ENCODE measurements at places on chromosomes 2 and 18.

GRCh38 chr2:135163306-135163705 is 111.2 kb downstream of the RAB3GAP1 start:
- DNase-seq = no peak

DNA sequence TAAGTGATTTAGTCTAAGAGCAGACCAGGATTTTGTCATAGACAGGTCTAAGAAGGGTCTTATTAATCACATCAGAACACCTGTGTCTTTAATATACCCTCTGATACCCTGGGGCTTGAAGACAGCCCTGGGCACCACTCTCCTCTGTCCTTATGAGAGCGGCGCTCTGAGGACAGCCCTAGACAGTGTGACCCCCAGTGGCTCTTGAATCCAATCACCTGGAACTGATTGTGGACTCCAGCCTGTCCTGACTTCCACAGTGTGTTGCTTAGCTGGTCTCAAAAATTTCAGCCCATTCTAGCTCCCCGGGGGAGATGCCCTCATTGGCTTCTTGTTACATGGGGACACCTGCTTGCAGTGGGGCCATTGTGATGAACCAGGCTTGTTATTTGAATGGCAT is 195.8 kb upstream of the SMAD2 start:
- DNase-seq = no peak

DNA sequence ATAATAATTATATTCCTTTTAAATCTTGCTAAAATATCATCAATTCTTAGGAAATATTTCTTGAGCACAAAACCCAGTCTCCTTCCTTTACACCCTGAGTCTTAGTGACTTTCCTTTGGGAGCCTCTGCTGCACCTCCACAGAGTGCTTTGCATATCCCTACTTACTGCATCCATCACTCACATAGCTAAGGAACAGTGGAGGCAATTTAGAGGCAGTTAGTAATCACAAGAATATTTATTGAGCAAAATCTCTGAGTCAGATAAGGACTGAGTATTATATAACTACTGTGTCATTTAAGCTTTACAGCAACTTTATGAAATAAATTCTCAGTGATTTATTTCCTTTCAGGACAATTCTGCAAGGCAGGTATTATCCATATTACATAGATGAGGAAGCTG is 327.7 kb downstream of the TMX3 start:
- DNase-seq = no peak

DNA sequence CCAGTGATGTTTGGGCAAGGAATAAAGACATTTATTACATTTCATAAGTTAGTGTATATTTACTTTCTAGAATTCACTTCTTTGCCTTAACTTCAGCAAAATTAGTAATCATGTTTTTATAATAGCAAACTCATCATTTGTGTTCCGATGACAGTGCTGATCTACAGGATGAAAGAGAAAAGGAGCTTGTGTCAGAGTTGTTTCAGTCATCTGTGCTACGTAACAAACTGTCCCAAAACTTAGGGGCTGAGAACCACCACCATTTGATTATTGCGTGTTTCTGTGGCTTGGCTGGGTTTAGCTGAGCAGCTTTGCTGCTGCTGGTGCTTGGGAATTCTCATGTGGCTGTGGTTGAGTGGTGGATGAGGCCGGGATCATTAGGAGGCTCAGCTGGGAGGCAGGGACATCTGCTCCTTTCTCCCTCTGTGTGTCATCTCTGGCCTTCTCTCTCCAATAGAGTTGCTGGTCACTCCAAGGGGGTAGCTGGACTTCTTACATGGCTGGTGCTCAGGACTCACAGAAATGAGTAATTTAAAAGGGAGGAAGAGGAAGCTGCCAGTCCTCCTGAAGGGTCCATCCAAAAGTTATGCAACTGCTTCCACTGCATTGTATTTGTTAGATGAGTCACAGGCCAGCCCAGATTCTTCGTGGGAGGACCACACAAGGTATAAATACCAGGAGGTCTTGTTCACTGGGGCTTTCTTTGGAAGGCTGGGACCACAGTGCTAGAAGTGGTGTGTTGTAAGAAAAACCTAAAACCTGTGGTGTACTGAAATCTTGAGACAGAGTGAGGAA is 43.4 kb upstream of the HAAO start:
- no peak for DNase-seq

GRCh38 chr18:64260810-64261209 is 111.9 kb upstream of the LINC00305 start:
- no peak for DNase-seq

DNA sequence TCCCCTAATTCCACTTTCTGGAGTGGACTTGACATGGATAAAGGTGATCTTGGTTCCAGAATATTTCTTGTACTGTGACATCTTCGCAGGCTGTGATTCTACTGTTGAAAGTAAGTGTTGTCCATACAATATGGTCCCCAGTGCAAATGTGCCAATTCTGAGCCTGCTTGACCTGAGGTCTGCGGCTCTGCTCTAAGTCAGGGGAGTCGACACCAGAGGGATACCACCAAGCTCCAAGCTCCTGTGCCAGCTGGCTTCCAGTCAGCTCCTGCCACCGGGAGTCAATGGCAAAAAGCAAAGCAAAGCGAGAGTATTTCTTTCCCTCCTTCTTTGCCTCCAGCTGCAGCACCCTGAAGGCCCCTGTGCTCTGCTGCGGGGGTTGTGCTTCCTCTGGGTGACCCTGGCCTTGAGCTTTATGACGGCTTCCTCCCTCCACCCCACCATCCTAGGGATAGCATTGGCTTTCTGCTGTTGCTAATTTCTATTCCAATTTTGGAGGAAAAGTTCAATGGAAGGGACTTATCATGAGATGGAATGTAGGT is 50.4 kb downstream of the SLC35F5 start:
- DNase-seq = no peak

GRCh38 chr2:239912938-239913635 is 112.1 kb downstream of the NDUFA10 start:
- DNase-seq = no peak

DNA sequence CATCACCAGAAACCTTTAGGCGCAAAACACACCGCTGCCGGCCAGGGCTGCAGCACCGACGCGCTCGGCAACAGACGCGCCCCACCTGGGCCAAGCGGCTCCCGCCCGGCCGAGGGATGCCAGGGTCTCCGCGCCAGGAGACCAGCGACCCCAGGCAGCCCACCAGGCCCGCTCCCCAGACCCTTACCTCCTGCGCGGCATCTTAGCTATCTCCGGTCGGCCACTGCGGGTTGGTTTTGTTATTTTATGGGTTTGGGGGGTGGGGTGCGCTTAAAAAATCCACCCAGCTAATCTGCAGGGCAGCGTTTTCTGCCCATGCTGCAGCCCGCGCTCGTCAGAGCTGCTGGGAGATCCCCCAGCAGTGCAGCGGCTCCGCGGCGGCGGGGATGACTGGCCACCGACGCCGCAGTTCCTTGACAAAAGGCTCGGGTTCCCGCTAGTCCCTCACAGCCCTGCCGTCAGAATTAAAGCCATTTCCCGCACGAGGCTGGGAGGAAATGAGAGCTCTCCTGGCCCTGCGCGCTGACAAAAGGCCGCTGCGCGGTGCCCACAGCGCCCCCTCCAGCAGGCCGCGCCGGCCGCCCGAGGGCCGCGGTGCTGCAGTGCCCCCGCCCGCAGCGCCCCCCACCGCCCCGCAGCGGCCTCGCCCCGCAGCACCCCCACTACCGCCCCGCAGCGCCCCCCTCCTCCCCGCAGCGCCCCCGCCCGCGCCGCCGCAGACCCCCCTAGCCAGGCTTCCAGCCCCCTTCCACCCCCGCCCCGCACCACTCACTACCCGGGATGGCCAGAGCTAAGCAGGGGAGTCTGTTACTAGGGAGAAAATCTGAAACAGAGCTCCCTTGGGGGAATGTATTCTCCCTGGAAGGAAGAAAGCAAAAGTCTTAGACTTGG is at the start of gene ADD2:
TSS of gene ADD2 (minus strand) at position 502 of the 891 bp plus-strand sequence. CDS start 61,792 bp downstream, outside the sequence.
- peak; percentile 75 for DNase-seq

DNA sequence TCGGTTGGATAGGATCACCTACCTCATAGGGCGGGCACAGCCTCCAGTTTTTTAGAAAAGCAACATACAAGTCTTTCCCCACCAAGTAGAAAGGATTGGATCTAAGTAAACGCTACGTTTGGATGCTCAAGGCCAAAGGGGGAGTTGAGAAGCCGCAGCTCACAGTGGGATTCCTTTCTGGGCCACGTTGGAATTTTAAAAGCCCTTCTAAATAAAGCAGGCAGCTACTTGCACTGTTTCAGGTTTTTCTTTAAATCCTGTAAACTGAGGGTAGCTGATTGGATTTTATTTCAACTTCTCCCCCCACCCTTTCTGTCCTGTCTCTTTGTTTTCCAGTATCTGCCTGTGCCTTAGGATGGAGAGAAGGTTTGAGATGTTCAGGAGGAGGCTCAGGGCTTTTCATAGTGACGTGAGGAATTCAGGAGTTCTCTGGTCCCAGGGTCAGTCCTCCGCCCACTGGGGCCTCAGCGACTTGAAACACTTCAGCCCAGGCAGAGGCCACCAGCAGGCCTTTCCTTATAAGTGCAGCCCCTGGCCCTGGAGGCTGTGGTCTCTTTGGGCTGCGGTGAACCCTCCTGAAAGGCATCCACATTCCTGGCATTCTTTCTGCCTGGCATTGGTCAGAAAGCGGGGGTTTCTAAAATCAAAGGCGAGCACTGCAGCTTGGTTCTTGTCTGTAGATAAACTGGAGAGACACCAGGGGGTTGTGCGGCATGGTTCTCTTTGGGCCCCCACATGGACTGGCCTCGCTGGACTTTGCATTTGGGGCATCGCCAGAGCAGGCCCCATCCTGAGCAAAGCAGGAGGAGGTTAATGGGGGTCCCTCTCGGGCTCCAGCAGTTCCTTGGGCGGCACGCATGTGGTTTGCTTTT is 44.5 kb downstream of the SH3BP4 start:
- no peak for DNase-seq

- no peak for DNase-seq
Measured at GRCh38 chr2:174389542-174389941, 6.0 kb upstream of the SCRN3 start.

DNA sequence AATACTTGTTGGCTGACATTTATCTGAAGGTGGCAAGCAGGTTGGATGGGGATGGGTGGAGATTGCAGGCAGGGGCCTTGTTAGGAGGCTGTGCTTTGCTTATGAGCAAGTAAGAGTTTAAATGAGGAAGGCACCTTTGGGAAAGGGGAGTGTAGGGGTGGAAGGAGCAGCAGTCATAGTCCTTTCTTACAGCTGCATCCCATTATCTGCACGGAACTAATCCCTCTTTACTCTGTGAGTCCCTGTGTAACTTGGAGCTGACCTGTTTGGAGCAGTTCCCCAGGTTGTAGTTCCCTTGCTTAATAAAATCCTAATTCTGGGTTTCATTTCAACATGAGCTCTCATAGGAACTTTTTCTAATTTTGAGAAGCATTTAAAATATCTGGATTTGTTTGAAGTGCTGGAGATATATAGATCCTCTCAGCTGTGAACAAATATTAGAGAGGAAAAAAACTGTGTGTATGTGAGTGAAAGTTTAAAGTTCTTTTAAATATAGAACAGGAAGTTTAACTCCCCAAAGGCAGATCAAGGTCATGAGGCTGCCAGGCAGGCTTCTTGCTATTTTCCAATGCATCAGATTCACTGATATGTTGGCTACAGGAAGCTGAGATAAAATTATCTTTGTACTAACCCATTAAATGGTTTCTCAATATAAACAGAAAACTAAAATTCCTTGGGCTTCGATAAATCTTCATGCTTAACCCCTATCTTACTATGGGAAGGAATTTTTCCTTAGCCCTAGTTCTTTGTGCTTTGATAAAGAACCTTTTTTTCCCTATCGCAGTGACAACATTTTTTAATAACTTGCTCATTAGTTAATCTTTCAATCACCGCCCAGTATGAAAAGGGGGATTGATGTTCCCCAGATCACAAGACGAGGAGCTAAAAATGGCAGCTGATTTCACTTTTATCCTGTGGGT is 104.6 kb upstream of the EML6 start:
- DNase-seq = no peak

GRCh38 chr2:15042801-15043217 is 410.3 kb downstream of the LRATD1 start:
- no peak for DNase-seq

- DNase-seq = no peak
Measured at GRCh38 chr2:69109255-69109654, 96.3 kb downstream of the ANTXR1 start.

DNA sequence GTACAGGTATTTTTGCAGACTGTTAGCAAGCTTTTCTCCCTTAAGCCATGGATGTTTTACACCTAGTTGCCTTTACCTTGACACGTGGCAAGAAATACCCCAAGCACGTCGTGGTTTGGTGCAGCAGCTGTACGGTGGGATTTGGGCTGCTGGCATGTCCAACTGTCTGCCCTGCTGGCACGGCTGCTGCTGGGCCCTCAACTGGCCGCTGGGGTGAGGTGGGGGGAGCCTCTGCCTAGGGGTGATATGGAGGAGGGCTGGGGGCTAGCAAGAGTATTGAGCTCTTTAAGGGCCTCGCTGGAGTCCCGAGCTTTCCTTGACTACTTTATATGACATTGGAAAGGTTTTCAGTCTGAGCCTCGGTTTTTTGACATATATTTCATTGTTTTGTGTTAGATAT is 41.6 kb downstream of the LPIN1 start:
- DNase-seq = no peak

GRCh38 chr2:215878476-215879063 is 134.8 kb downstream of the MREG start:
- DNase-seq = no peak

DNA sequence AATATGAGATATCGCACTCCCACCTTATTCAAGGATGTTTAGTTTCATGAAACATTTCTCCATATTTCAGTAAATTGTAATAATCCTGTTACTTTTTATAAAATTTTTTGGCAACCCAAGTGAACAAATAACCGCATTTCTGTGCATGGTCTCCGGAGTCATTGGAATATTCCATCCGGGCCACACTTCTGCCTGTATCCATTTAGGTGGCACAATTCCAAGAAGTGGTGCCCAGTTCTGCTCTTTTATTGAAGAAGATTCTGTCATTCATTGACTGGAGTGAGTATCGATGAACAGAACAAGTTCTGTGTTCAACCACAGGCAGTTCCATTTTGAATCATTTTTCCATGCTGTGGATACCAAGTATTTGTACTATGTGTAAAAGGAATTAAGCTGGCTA is 26.6 kb upstream of the ICOS start:
- no peak for DNase-seq

GRCh38 chr18:25298853-25299274 is 53.1 kb downstream of the ZNF521 start:
- no peak for DNase-seq

- DNase-seq = no peak
Measured at GRCh38 chr18:69870736-69871135, 76.9 kb downstream of the CD226 start.

- no peak for DNase-seq
Measured at GRCh38 chr2:26559044-26559405, 81.1 kb upstream of the OTOF start.

GRCh38 chr18:76374330-76375281 is 120.4 kb downstream of the ZNF516 start:
- no peak for DNase-seq

DNA sequence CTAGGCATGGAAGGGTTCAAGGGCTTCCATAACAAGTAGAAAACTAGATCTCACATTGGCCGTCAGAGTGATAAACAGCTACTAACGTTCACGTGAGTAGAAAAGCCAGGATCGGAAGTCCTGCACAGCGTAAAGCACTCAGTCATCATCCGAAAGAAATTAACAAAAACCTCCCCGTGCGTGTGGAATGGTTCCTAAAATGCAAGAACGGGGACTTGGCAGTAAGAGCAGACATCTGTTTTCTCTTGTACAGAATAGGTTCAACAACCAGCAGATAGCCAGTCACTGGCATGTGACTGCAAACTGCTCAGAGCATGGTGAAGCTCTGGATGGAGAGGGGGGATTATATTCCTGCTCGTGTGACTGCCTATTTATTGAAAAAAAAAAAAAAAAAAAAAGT is 106.9 kb upstream of the ITGB6 start:
- DNase-seq = no peak

All from GM13977 (cell line).